ENCODE measurements at places on chromosomes 3 and 15.

- no peak for DNase-seq
These were observed 8.2 kb downstream of the PRKCD start for GRCh38 chr3:53169045-53169831.

DNA sequence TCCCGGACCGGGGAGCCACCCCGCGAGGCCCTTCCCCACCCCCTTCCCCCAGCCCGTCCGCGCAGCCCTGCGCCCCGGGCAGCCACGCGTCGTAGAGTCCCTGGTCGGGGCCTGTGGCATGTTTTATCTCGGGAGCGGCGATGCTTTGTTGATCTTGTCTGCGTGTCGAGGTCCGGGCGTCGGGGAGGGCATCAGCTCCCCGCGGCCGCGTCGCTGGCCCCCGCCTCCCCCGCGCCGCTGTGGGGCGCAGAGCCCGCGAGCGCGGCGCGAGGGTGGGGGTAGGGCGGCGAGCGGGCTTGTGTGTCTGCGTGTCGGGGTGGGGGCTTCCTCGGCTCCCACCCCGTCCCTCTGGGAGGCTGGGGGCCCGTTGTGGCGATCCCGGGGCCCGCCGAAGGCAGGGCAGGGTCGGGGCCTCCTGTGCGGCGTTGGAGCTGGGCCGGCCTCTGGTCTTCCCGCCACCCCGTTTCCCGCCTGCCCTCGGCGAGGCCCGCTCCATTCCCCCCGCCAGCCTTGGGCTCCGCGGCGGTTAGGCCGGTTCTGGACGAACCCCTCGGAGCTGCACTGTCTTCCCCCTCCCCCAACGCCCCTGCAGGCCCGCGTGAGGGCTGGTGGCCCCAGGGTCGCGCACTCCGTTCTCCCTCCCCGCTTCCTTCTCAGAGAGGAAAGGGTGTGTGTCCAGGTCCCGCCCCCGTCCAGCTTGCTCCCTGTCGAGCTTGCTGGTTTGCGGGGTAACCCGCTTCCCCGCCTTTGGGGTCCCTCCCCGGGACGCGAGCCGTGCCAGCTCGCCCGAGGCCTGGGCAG lies 695 bp downstream of the GMPS start:
- DNase-seq: no peak

- DNase-seq: no peak
These were observed 4.3 kb upstream of the GPR160 start for GRCh38 chr3:170033489-170033888.

- no peak for DNase-seq
These were observed 4.8 kb upstream of the SACM1L start for GRCh38 chr3:45684327-45684892.

- DNase-seq: no peak
These were observed 37.3 kb downstream of the UBE3A start for GRCh38 chr15:25401501-25401900.

DNA sequence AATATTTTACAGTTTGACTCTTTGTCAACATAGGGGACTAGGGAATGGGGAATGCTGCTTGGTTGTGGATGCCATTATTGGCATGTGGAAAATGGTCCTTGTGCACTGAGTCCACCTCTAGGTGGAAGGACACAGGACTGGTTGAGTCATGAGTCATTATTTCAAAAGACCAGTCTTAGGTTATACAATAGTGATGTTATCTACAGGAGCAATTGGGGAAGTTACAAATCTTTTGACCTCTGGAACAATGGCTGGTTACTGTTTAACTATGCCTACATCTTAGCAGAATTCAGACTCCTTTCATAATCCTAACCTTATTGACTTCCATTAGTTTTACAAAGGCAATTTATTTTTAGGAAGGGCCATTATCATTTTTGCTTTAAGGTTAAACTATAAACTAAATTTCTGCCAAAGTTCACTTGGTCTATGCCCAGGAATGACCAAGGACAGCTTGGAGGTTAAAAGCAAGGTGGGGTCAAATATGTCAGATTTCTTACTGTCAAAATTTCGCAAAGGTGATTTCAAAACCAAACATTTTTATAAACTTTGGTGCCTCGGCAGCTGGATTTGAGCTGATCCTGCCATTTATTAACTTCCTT lies 11.8 kb upstream of the CCR8 start:
- no peak for DNase-seq

DNA sequence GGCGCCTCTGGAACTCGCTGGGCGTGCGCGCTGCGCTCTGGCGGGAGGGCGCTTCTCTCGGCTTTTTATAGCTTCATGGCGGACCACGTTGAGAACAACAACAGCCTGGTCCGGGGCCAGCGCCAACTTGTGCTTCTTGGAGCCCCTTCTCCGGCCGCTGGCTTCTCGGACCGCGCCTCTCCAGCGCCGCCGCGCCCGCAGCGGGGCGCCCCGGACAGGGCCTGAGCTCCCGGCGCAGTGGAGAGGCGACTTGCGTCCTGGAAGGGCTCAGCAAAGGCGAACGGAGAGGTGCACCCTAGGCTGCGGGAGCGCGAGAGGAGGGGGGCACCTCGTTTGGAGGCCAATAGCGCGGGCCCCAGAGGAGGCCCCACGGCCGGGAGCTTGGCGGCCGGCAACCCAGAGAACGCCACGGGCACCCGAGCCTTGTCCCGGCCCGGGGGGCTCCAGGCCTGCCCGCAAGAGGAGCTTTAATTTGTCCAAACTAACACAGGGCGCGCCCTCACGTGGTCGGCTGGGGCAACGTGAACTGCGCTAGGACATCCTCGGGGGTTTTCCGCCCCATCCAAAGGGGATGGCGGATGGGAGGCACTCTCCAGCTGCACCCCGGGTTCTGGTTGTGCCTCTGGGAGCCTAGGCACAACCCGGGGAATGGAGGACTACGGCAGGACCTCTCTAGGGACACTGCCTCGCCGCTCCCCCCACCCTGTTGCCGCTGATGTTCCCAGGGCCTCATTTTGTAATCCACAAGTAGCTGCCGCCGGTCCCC lies 37.8 kb downstream of the HMCES start:
- DNase-seq: peak; percentile 93

DNA sequence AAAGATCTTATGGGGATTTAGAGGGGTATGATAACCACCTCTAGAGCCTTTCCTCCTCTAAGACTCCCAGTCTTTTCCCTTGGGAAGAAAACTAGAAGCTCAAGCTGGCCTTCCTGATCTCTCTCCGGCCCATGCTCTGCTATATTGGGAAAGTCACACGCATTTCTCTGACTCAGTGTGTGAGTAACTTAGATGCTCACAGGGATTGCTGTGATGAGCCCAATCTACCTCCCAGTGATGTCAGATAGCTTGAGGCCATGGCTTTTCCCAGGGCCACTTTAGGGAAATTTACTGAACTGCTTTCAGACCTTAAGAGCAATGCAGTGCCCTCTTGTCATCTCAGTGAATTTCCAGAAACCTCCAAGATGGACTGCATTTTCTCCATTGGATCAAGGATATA lies 8.6 kb upstream of the ST8SIA2 start:
- DNase-seq: no peak

DNA sequence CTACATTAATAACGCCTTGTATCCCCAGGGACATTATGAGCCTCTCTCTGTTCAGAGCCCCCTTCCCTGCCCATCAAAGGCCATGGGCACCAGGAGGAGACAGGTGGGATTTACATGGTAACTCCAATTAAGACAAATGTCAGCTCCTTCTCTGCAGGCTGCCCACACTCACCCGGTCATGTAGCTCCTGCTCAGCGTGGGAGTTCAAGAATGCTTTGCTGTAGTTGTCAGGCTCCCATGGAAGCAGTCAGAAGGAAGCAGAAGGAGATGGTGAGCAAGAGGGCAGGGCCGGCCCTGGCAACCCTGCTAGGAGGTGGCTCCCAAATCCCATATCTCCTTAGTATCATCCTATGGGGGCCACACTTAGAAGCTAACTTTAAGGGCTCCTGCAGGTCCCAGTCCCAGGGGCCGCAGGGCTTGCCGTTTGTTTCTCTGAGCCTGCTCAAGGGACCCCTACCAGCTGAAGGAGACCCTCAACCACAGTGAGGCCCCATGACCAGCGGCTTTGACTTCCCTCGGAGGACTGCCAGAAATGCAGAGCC lies 218.4 kb upstream of the TLE3 start:
- no peak for DNase-seq

GRCh38 chr15:34339946-34340345 lies 2.4 kb upstream of the SLC12A6 start:
- no peak for DNase-seq

GRCh38 chr3:172244011-172244410 lies 204.2 kb downstream of the GHSR start:
- no peak for DNase-seq

GRCh38 chr15:99930696-99931095 lies 197.5 kb upstream of the LYSMD4 start:
- no peak for DNase-seq

DNA sequence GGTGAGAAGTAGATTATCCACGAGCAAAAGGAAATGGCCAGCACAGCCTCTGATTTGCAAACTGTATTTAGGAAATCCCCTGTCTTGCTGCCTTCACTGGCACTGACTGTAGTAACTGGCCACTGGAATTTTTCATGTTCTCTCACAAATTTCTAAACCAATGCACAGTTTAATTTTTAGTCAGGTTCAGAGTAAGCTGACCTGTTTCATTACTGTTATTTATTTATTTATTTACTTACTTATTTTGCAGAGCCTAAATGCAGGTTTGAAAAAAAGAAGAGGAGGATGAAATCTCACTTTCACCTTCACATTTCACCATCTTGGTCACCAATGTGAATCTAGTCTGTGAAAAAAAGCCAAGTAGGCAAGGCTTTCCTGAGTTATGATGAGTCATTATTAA lies 291.0 kb downstream of the PLOD2 start:
- no peak for DNase-seq

- DNase-seq: no peak
These were observed 23.4 kb upstream of the GREM1 start for GRCh38 chr15:32694222-32694983.

- DNase-seq: no peak
These were observed 11.4 kb downstream of the CLK3 start for GRCh38 chr15:74626752-74627692.

GRCh38 chr15:31782016-31782783 lies 248.1 kb upstream of the CHRNA7 start:
- DNase-seq: no peak

DNA sequence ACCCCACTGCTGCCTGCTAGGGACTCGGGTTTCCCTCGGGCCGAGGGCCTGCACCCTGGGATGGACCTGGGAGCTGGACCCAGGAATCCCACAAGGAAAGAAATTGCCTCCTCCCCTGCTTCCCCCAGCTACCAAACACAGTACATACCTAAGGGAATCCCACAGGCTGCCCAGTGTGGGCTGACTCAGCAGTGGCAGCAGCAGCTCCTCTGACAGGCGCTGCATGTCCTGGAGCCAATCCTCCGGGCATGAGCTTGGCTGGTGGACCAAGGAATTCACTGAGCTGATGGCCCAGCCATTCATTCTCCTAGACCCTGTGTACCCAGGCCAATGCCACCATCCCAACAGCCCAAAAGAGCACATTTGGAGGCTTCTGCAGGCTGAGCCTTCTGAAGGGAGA lies 9.5 kb upstream of the LTK start:
- DNase-seq: no peak

DNA sequence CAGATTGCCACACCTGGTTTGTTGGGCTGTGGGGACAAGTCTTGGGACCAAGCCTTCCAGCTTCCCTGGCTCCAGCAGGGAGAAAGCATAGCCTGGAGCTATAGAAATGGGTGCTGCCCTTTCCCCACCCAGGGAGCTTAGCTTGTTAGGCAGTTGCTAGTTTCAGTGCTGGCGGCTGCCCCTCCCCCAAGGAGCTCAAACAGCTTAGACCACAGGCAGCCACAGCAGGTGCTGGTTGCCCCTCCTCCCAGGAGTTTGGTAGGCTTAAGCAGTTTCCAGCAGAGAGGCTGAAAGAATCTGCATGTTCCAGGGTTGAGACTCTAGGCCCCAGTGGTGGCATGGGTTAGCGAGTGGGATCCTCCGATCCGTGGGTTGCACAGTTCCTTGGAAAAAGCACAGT lies 889.7 kb downstream of the IGSF11 start:
- no peak for DNase-seq

- DNase-seq: no peak
These were observed 29.8 kb downstream of the LARS2 start for GRCh38 chr3:45417930-45418847.

DNA sequence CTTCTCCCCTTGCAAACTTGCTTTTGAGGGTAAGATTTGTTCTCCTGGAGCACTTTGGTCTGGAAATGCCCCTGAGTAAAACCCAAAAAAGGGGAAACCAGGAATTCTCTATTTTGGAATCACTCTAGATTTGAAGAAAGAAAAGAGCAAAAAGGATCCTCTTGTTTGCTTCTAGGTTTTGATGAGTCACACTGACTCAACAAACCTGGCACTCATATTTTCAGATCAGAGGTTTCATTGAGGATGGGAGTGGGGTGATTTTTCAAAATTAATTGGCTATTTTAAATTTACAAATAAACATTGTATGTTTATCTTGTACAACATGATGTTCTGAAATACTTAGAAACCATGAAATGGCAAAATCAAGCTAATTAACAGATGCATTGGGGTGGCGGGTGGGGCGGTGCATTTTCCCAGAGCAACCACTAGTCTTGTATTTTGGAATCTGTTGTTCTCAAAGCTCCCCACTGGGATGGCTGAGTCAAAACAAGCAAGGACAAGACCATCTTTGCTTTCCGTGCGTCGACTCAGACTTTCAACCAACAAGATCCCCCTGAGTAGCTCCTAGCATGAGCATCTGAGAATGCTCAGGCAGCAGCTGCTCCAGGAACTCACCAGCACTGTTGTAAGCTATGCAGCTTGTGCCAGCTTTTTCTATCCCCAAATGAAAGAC lies 451.4 kb downstream of the WDR72 start:
- no peak for DNase-seq

DNA sequence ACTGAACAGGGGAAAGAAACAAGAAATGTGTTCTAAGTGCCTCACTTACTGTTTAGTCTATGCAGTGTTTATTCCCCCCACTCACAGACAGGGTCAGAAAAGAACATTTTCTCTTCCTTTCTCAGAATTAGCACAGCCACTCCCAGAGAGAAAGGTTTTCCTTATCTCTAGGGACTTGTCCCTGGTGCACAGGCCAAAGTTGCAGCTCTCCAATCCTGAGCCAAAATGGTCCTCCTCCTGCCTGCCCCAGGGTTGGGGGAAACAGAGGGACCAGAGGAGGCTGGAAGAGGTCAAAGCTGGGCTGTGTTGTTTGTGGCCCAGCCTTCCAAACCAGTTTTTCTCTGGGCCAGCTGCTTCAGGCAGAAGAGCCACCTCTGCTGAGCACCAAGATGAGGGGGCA lies 12.0 kb downstream of the RAB6B start:
- no peak for DNase-seq

- no peak for DNase-seq
These were observed 350.7 kb upstream of the AZI2 start for GRCh38 chr3:28699283-28699682.

DNA sequence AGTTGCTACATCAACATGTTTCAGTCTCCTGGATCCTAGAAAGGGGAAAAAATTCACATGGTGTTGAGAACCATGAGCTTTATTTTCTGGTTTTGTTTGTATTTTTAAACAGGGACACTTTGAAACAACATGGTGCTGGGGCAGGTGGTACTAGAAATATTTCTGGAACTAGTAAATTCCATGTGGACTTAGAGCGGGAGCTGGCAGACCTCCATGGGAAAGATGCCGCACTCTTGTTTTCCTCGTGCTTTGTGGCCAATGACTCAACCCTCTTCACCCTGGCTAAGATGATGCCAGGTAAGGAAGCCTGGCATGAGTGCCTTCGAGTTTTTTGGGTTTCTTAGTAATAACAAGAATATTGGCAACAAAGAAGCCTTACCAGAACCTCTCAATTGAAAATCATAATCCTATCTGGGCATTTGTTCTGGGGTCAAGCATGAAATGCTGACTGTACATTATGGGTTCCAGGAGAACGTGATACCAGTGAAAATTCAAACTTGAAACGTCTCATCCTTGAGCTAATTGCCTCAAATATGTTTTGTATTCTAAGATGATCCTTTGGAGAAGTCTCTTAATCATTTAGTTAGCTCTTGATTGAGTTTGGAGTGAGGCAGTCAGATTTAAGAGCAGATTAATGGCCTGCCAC lies 7.9 kb downstream of the ALAS1 start:
- DNase-seq: no peak
